ENCODE measurements at places on chromosomes 5 and 9. TPM values are rescaled to one million over a fixed set of nuclear protein-coding genes. Genes with fewer than 3 reads are reported as not detected.

The NMUR2 gene
- 0.87 TPM for total RNA-seq

The FOXD4 gene
- total RNA-seq: not detected

The SWI5 gene
- 28.4 TPM for total RNA-seq

The EFNA5 gene
- total RNA-seq: 15.6 TPM

The POC5 gene
- total RNA-seq: 11.7 TPM

The SPATA31A3 gene
- total RNA-seq: not detected

The HSD17B4 gene
- total RNA-seq: 169 TPM

- DNase-seq: no peak
Observed at GRCh38 chr5:74017786-74018211, 391.8 kb downstream of the ARHGEF28 start.

- no peak for DNase-seq
Observed at GRCh38 chr9:93121316-93122241, 12.5 kb downstream of the NINJ1 start.

- no peak for DNase-seq
Observed at GRCh38 chr9:130542457-130543228, 36.7 kb upstream of the FUBP3 start.

Data from glomerular endothelial cell (primary cell).